NCI-H1436 treated with DMSO at 0.1 percent for 48 hours (cell line): ENCODE measurements at places on chromosomes 2 and 18.

DNA sequence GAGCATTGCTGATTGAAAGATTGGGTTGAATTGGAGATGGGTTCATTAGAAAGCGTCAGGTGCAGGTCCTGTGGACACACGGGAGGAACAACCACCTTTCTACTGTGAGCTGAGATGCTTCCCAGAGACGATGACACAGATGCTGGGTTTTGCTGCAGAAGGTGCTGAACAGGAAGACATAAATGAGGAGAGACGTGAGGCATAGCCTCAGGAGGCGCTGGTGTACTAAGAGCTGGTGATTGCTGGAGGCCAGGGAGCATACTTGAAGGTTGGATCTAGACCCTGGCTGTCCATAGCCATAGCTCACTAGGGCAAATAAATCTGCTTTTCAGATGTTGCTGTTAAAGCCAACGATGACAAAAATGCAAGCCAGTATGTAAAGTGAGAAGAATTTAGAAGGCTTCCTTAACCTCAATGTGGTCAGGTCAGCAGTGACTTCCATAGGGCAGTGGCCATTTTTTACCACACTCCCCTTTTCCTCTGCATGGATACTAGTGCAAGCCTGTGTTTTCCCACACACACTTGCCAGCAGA is 153.7 kb downstream of the SOX11 start:
- DNase-seq = no peak

GRCh38 chr2:107712857-107713256 is 113.8 kb upstream of the RGPD4 start:
- DNase-seq = no peak

- DNase-seq = no peak
Observed at GRCh38 chr2:39094717-39095363, 26.0 kb downstream of the SOS1 start.

DNA sequence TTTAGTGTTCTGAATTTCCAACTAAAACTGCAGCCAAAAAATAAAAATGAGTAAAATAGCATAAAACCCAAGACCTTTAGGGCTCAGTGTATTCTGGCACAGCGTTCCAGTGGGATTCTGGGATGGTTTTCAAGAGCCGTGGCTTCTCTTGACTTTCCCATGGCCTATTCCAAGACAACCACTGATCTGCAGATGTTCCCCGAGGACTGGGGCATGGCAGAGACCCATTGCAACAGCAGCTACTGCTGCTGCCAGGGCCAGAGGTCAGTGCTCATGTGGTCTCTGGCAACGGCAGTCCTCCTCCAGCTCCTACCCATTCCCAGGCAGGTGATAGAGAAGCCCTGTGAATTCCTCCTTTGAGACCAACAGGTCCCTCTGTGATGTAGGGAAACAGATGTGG is 26.8 kb downstream of the TNP1 start:
- no peak for DNase-seq

GRCh38 chr2:102313950-102314349 is 2.6 kb downstream of the IL1RL1 start:
- no peak for DNase-seq

DNA sequence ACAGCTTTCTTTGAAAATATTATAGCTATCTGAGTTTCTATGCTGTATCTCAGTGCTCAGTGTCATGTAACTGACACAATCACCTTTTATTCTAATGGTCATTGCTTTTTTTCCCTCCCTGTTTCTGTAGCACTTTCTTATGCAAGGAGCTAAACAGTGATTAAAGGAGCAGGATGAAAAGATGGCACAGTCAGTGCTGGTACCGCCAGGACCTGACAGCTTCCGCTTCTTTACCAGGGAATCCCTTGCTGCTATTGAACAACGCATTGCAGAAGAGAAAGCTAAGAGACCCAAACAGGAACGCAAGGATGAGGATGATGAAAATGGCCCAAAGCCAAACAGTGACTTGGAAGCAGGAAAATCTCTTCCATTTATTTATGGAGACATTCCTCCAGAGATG is 56.4 kb downstream of the SCN2A start:
- DNase-seq = no peak

- DNase-seq = no peak
Observed at GRCh38 chr18:43563780-43564179, 286.5 kb upstream of the SYT4 start.

DNA sequence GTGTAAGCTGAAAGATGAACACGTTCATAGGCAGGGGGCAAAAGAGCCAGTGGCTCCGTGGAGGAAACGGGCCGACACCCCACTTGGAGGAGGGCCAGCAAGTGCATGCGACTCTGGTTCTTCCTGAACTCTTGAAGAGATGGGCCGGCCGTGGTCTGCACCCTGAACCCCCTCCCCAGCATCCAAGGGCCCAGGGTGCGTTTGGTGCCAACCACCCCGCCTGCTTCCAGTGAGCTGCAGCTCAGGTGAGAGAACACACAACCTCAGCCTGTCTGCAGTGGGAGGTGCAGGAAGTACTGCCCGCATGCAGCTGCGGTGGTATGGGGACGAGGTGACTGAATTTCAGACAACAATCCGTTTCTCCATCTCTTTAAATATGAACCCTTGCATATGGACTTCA is 58.9 kb downstream of the ADNP2 start:
- DNase-seq = no peak

- DNase-seq = no peak
Observed at GRCh38 chr2:204205082-204205481, 268.5 kb downstream of the ICOS start.

DNA sequence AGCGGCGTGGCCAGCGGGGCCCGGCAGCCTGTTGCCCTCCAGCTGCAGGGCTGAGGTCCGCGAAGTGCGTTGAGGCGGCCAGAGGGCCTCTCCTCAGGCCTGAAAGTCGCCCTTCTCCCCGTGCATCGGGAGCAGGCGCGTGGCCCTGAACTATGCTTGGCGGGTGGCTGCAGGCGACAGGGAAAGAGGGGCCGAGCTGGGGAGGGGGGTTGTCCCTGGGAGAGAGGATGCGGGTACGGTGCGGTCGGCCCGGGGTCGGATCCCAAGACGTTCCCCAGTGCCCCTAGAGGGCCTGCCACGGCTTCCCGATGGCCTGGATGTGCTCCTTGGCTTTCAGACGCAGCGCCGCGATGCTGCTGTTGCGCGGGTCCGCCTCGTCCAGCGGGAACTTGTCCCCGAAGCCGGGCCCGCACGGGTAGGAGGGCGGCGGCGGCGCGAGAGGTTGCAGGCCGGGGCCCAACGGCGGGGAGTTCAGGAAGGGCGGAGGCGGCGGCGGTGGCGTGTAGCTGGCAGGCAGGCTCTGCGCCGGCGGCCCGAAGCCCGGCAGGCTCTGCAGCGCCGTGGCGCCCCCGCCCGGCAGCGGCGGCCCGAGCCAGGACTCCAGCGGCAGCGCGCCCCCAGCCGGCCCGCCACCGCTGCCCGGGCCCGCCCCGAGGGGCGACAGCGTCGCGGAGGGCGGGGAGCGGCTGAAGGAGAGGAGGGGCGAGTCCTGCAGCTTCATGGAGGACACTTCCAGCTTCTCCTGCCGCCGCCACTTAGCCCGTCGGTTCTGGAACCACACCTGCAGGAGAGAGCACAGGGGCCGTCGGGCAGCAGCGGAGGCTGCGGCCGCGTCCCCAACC is 4.3 kb downstream of the RAX start:
- DNase-seq = no peak

DNA sequence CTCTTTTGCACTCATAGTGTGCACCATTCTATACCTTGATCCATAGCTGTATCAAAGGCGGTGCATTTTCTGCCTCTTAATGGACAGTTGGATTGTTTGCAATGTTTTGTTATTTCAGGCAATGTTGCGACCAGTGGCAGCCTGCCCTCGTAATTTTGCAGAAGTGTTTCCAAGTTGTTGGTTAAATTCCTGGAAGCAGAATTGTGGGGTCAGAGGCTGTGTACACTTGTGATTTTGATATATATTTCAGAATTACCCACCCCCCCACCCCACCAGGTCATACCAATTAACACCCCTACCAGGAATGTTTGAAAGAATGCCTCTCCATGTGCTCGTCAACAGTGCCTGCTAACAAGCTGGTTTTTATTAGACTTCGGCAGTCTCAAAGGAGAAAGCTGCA is 32.4 kb upstream of the IL1R1 start:
- no peak for DNase-seq

DNA sequence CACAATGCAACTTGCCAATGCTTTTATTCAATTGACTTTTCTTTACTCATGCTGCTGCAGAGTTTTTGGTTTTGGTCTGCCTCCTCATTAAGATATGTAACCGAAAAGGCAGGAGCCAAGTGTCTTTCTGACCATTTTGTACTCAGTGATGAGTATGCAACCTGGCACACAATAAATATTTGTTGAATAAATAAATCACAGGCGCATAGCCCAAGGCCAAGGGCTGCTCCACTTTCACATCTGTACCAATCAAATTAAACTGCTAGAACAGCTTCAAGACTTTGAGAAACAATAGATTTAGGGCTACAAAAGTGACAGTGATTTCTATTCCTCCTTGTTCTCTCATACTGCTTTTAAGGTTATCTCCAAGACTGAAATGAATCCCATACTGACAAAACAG is 828.2 kb downstream of the RNF144A start:
- DNase-seq = no peak

GRCh38 chr2:62724886-62725711 is 19.6 kb downstream of the EHBP1 start:
- DNase-seq = no peak

DNA sequence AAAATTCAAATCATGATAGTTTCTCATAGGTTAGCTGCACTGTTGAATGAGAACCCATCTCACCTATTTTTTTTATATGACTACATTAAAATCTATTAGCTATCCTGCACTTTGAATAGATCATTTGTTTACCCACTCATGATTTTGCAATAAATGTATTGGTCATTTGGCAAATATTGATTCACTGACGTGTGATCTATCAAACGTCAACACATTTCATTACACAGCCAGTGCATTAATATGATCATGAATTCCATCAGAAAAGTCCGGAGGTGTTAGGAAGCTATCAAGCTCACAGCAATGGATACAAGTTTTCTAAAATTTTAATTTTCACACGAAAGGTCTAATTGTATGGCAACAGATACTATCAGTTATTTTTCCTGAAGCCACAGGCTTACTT is 128.2 kb upstream of the ID2 start:
- no peak for DNase-seq

GRCh38 chr18:23856466-23857163 is 157.9 kb upstream of the TTC39C start:
- no peak for DNase-seq

DNA sequence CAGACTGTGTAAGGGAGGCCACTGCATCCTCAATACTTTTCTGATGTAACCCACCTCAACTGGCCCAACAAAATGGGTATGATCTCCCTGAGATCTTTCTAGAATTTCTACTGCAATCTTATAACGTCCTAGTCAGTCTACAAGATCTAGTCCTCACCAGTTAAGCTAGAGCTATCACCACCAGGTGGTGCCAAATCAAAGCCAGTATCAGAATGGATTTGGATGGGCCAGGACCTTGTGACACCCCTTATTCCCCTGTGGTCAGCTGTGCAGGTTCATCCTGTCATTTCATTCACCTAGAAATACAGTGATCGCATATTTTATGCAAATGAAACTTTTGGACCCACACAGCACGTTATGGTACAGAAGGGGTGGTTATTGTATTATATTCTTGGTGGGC is 90.3 kb downstream of the OLA1 start:
- peak; percentile 27 for DNase-seq
